ENCODE measurements at places on chromosomes 3 and 15.

GRCh38 chr3:150763122-150763840, at the start of gene SIAH2:
Gene SIAH2, minus strand, starts transcription at chr3:150763169. Its CDS starts 320 bp downstream, at chr3:150762849.
- DNase-seq: peak; percentile 89

DNA sequence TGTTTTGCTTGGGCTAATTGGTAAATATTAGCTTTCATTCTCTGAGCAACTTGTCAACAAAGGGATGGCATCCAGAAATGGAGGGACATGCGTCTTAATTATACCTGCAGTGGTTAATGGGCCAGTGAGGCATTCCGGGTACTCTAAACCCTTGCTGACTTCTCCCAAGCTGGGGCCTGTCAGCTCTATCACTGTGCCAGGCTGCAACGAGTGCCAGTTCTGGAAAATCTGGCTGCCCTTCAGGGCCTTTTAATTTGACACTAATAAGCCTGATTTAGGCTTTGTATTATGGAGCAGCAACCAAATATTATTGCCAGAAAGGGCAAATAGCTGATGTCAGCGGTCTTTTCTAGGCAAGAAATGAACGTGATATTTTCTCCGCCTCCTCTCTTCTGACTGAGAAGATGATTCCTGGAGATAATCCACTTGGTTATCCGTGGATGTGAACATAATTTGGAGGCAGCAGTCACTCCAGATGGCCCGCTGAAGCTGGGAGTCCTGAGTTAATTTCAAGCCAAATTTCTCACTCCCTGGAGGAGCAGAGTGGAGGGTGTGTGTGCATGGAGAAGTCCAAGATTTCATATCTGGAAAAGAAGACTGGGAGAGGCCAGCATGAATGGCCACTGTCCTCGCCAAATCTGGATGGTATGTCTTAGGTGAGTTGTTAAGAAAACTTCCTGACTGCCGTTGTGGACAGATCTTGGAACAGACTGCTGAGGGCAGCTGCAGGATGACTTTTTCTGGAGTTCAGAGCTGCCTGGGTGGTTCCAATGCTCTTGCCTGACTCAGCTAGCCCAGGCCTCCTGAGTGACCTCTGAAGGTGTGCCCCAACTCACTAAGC, 44.4 kb upstream of the PSMD6 start:
- no peak for DNase-seq

DNA sequence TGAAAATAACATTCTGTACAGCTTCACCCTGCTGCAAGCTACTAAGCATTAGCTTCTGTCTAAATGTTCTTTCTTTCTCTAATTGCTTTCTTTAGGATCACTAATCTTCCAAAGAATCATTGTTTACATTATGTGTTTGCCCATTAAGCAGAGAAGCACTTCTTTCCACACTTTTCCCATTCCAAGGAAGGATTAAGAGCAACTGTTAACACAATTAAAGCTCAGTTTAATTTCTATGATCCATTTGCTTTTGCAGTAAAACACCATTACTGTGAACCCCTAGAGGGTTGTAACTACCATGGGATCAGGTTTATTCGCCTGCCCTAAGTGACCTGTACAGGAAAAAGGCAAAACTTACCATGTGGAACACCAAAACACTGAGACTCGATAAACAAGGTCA, 125.8 kb upstream of the ZNF385D start:
- DNase-seq: no peak

DNA sequence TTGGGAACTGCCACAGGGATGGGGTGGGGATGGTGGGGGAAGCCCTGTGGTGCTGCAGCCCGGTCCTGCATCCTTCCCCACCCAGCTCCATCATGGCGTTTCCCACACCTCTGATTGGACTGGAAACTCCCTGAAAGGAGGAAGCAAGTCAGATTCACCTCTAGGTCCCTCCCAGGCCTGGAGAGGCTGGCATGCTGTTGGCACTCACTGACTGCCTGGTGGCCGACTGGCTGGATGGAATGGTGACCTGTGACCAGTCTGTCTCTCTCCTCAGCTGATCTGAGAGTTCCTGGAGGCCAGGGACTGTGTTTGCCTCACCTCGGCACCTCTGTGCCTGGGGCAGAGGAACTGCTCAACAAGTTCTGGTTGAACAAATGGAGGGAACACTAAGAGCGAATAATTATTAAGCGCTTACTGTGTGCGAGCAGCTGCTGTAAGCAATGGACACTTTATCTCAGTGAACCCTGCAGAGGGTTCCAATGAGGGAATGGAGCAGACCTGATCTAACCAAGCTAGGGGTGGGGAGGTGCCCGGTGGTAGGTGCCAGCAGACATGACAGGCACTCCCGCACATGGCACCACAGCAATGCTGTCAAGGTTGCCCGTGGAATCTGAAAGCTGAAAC, 3.5 kb upstream of the HHATL start:
- no peak for DNase-seq

GRCh38 chr3:32399030-32399620, 7.5 kb downstream of the CMTM7 start:
- DNase-seq: no peak

DNA sequence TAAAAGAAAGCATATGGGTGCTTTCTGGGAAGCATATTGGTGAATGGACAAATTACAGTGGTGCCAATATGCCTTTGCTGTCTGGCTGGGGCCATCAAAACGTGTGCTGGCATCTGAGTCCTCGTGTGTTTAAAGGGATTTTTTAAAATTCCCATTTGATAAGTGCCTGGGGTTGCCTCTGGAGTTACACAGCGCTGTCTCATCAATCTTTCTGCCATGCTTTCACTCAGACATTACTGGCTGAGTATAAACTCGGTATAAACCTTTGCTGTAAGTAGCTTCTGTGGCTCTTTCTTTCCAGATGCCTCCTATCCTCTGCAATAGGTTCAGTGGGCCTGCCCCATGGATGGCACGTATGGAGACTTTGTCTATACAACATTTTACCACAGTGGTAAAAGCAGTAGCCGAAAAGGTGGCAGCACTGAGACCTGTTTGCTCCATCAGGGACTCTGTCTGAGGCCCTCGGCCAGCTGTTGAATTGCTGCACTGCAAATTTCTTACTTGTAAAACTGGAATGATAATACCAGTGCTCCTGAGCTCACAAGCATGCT, 195.5 kb downstream of the LPP start:
- DNase-seq: no peak

DNA sequence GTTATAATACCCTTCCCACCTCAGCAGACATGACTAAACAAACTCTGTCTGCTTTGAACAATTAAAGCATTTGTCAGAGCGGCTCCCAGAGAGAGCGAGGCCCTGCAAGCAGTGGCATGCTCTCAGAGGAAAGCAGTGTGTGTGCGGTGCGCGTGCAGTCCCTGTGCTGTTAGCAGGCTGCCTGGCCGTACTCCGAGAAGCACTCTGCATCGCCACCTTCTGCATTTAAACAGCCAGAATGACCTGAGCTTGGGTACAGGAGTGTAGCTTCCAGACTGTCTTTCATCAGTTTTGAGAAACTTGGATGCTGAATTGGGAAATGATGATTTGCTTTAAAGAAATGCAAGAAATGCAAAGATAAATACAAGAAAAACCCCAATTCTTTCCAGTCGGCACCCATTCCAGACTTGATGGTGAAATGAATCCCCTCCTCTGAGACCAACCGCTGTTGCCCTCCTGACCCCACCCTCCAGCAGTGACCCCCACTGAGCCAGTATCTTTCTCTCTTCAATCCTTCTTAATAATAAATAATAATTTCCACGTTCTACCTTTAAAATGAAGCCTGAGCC, 113.5 kb downstream of the VGLL4 start:
- DNase-seq: no peak

GRCh38 chr3:193896419-193896818, 239.5 kb upstream of the HES1 start:
- no peak for DNase-seq

DNA sequence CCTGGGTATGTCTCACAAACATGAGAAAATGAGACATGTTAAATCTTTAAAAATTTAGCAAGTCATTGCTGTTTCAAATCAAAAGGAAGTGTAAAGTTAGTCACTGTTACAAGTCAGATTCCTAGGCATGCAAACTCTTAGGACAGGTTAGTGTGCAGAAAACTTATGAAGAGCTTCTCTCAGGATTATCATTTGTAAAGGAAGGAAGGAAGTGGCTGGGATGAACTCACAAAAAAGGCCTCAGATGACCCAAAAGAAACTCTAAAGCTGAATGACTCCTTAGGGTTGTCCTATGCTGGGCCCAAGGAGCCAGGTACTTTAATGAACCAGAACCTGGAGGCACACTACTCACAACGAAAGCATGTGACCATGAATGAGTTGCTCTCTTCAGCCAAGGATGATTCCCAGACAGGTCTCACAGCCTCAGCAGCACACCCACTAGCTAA, 25.0 kb downstream of the MSL2 start:
- no peak for DNase-seq

- DNase-seq: no peak
Measured at GRCh38 chr3:189941125-189941524, 179.6 kb downstream of the P3H2 start.

GRCh38 chr15:84924077-84924731, 39.7 kb downstream of the SLC28A1 start:
- no peak for DNase-seq

- no peak for DNase-seq
Measured at GRCh38 chr15:87477737-87478686, 778.5 kb downstream of the NTRK3 start.

- no peak for DNase-seq
Measured at GRCh38 chr3:64104691-64105111, 81.4 kb upstream of the PSMD6 start.

GRCh38 chr15:64369078-64369607, 12.1 kb downstream of the PCLAF start:
- no peak for DNase-seq

DNA sequence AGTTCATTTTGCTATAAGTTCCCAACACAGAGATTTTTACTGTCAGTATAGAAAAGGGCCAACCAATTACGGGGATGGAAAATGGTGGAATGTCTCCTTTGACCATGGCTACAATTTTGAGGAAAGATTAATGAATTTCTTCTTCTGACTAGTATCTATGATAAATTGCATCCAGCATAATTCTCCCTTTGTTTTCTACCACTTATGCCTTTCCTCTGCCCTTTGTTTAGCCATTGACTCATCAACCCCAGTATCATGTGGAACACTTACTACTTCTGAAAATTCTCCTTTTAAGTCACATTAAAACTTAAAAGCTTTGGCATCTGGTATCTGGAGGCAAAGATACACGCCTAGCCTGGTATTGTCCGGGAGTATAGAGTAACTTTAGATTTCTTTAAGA, 92.9 kb upstream of the CADPS start:
- no peak for DNase-seq

GRCh38 chr3:46221391-46221790, 13.3 kb upstream of the CCR1 start:
- DNase-seq: no peak

- DNase-seq: no peak
Measured at GRCh38 chr3:129310111-129311011, 31.7 kb downstream of the HMCES start.

GRCh38 chr3:150110097-150110496, 139.4 kb upstream of the PFN2 start:
- DNase-seq: no peak

- no peak for DNase-seq
Measured at GRCh38 chr15:66692808-66693596, 9.0 kb upstream of the SMAD6 start.

DNA sequence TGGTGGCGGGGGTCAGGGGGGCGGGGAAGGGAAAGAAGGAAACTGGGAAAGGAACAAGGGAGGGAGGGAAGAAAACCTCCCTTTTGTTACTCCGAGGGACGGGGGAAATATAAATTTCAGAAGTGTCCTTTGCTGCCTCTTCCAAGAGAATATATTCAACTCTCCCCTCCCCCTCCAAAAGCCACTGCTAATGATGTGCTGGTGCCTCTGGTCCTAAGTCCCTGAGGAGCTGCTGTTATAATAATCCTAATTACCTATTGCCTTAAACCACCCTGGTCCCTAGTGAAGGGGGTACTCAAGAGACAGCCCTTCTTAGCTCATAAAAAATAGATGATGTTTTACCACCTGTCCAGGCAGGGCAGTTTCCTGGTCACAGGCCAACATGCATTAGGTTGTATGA, 118.3 kb upstream of the TRIM42 start:
- no peak for DNase-seq

DNA sequence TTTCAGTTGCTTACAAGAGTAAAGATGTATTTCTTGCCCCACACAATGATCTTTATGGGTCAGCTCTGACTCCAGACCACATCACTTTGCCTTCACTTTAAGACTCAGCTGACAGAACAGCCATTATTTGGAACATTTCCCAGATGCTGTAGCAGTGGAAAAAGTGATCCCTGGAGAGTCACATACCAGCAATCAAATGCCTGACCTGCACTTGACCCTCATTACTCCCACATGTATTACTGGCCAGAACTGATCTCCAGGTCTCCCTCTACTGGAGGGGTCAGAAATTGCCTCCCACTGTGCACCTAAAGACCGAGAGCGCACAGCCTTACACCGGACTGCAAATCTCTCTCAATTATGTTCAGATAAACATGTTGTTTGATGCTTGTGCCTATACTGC, 88.6 kb upstream of the ZNF385D start:
- DNase-seq: no peak

GRCh38 chr15:90552162-90552928, 22.6 kb downstream of the CRTC3 start:
- no peak for DNase-seq

DNA sequence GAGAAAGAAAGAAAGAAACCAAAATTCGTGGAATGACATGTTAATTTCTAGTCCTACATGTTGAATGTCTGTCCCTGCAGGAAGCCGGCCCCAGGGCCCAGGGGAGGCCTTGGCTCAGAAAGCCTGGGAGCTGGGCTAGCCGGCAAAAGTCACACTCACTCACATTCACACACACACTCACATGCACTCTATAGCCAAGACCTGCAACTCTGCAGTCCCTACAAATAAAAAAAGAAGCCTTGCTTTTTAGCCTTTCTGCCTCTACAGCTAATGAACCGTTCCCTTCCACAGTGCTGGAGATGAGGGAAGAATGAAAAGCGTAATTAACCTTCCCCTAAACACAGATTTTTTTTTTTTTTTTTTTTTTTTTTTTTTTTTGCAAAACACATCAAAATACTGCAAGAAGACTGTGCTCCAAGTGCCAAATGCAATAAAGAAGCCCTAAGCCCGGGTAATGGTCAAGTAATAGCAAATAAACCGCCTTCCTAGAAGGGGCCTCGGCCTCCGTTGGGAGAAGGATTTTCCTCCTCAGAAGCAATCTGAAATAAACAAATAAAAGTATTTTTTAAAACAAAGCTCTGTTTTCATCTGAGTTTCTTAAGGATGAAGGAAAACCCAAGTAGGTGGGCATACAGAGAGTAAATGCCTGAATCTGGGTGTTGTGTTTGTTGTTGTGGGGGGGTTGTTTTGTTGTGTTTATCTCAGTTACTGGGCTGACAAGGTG, 4.3 kb downstream of the MECOM start:
- DNase-seq: no peak

GRCh38 chr15:35293353-35294130, 208.4 kb upstream of the NANOGP8 start:
- no peak for DNase-seq

GRCh38 chr15:68234060-68234459, 4.5 kb upstream of the CLN6 start:
- no peak for DNase-seq

Data from stimulated activated CD4-positive, alpha-beta T cell treated with anti-CD3 and anti-CD28 coated beads, Interleukin-2, amount 100 ng/mL, for 48 hours (primary cell).